Omental fat pad (tissue), 4 donors: ENCODE measurements at places on chromosomes 16 and 17. TPM values are rescaled to one million over a fixed set of nuclear protein-coding genes. Genes with fewer than 3 reads are reported as not detected.

CCT6B gene
- total RNA-seq, result 4.4 TPM

RNF222 gene
- total RNA-seq, result not detected

PYDC1 gene
- total RNA-seq, result not detected

MYH3 gene
- 2.3 TPM for total RNA-seq
